ENCODE measurements at places on chromosomes 3 and 15. TPM values are rescaled to one million over a fixed set of nuclear protein-coding genes. Genes with fewer than 3 reads are reported as not detected.
A peak's percentile ranks its signal among the peaks of the same experiment; 100 is the strongest.

CBLB gene
- total RNA-seq, result 36.6 TPM

CAMKV gene
- total RNA-seq, result not detected

DNA sequence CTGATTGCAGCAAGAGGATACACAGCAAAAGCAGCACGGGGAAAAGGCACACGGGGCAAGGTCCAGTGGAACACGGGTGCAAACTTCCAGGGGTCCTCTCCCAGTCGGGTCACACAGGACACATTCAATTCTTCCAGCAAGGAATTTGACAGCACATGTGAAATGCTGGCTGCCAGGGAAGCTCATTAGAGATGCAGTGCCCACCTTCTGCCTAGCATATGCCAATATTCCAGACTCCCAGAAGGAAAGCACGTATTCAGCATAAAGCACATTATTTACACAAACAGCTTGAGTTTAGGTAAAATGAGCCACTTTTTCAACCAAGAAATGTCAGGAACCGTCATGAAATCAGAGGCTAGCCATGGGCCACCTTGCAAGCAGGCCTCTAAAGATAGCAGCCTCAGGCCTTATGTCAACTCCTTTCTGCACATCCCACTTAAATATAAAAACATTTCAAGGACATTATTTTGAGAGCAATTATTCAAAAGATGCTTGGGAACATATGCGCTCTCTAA is 19.3 kb downstream of the MYO5C start:
- no peak for DNase-seq

GRCh38 chr3:96843505-96844203 is 29.3 kb downstream of the EPHA6 start:
- no peak for DNase-seq

DNA sequence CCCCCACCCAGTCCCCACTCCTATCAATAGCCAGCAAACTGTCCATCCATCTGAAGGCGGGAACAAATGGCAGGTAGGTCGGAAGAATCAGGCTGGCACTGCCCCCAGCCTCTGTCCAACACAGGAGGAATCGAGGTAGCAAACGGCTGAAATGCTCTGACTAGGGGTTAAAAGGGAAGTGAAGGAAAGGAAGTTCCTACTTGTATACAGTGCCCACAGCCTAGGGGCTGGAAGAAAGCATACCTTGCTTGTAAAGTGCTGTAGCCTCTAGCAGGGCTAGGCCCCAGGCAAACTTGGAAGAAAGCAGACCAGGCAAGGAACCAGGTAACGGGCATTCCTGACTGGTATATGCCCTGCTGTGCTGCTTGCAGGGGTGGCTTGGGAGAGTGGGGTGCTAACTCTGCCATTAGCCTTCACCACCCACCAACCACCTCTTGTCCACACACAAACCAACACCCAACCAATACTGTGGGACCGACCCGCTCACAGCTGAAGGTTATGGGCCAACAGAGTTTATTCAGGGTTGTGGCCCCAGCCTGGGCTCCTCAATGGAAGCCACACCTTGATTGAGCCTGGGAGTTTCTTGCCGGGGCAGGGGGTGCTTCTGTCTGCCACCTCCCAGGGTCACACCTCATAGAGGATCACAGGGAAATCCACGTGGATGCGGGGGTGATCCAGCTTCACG is 2.4 kb downstream of the TUSC2 start:
- DNase-seq, result no peak

- DNase-seq, result no peak
These were observed 49.6 kb downstream of the SCN5A start for GRCh38 chr3:38599886-38600285.

DNA sequence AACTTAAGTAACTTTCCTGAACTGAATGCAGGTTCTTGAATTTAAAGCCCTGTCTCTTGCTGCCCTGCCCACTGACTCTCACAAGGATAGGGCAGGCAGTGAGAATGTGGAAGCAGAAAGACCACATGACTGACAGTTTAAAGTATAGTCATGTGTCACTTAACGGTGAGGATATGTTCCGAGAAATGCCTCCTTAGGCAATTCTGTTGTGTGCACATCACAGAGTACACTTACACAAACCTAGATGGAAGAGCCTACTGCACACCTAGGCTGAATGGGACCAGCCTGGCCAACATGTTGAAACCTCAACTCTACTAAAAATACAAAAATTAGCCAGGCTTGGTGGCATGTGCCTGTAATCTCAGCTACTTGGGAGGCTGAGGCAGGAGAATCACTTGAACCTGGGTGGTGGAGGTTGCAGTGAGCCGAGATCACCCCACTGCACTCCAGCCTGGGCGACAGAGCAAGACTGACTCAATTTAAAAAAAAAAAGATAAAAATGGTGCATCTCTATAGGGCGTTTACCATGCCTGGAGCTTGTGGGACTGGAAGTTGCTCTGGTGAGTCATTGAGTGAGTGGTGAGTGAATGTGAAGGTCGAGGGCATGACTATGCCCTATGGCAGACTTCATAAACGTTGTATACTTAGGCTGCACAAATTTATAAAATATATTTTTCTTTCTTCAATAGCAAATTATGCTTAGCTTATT is 18.9 kb upstream of the COPG1 start:
- DNase-seq, result peak; percentile 96

GRCh38 chr3:13018043-13018451 is 55.2 kb downstream of the IQSEC1 start:
- peak; percentile 92 for DNase-seq
